Activated B cell treated with CpG ODN at 0.5 μM for 24 hours (primary cell): ENCODE measurements at places on chromosomes 7 and 10.

DNA sequence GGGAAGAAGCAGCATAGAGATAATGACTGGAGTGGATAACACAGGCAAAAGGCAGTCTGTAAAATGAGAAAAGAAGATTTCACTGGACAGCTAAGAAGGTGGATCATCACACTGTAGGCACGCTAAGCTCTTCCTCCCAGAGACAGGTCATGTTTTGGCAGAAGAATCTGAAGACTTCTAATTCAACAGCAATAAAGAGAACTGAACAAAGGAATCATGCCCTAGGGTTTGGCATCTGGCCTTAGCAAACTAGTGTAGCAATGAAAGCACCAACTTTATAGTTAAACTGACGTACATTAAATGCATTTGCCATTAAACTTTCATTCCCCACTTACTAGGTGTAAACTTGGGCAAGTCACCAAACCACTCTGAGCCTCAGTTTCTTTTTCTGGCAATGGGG, 84.4 kb upstream of the SEM1 start:
- DNase-seq, result no peak

- no peak for DNase-seq
These were observed 7.9 kb upstream of the PLEKHS1 start for GRCh38 chr10:113743594-113743993.

DNA sequence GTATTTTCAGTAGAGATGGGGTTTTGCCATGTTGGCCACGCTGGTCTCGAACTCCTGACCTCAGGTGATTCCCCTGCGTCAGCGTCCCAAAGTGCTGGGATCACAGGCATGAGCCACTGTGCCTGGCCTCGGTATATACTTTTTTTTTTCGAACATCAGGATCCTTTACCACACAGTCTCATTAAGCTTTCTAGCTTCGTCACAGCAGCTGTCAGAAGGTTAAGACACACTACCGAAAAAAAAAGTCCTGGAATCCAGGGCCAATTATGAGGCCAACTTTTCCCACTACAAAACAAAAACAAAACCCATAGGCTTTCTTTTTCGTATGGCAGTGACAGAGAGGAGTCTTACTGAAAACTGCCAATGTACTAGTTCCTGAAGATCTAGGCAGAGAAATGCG, 30.7 kb downstream of the ZC3HC1 start:
- DNase-seq, result no peak

DNA sequence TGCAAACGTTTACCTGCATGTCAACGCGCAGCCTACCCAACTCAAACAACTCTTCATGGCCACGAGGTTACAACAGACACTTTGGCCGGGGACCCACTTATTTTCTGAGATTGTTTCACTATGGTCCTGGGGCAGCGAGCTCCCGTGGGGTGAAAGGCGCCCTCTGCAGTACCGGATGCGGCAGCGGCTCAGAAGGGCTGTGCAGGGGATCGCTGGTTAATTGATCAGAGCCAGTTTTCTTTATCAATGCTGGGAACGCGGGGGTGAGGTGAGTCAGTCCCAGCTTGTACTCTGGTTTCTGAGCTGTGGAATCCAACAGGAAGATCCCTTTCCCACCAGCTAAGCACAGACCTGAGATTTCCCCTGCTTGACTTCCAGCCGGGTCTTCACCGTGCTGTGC, 366.5 kb upstream of the KLF6 start:
- DNase-seq, result no peak

- no peak for DNase-seq
These were observed 33.0 kb downstream of the COG5 start for GRCh38 chr7:107530751-107531150.

DNA sequence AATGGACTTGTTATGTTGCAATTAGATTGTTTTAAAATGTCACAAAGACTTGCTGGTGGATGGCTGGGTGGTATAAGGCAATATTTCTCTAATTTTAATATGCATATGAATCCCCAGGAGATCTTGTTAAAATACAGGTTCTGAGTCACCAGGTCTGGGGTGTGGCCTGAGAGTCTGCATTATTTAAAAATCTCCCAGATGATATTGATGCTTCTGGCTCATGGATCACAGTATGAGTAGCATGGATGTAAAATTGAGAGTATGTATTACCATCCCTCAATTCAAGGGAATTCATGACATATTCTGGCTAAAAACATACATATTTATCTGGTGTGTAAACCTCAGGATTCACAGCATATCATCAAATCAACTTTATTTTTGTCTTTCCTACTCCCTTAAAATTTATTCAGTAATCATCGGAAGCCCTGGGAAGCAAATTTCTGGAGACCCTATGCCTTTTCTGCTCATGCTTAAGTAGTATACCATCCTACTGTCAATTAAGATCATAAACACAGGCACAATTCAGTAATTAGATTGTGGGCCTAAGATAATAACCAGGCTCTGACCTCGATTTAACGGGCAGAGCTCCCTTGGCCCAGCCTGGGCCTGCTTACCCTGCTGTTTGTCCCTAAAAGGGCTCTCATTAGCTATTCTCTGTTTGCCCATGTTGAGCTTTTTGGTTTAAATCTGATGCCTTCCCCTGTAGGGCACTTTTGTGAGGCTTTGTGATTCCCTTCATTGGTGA, 29.6 kb upstream of the ICA1 start:
- DNase-seq, result no peak

DNA sequence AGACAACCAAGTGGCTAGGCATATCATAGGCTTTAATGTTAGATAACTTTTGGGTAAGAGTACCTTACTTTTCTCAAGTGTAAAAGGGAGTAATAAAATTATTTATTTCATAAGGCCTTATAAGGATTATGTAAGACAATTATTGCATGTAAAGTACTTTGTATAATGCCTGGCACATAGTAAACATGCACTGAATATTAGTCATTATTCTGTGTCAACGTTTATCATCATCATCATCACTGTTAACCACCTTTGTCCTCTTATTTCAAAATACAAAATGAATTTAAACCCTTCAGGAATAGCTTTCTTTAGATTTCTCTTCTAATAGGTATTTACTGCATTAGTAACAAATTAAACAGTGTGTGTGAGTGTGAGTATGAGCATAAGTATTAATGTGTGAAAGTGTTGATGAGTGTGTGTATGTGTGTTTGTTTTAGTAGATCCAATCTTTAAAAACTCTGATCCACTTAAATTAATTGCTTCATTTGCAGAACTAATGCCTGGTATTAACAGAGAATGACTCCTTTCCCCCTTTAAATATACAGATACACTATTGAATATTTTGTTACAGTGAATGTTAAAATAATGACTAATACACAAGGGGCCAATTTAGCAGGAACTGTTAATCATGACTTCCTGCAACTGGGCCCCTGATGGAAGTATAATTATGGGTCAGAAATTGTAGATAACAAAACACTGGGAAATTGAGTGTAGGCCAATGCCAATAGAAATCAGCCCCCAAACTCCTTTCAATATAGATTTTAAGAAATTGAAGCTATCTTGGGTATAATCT, 213.3 kb upstream of the FZD8 start:
- no peak for DNase-seq

DNA sequence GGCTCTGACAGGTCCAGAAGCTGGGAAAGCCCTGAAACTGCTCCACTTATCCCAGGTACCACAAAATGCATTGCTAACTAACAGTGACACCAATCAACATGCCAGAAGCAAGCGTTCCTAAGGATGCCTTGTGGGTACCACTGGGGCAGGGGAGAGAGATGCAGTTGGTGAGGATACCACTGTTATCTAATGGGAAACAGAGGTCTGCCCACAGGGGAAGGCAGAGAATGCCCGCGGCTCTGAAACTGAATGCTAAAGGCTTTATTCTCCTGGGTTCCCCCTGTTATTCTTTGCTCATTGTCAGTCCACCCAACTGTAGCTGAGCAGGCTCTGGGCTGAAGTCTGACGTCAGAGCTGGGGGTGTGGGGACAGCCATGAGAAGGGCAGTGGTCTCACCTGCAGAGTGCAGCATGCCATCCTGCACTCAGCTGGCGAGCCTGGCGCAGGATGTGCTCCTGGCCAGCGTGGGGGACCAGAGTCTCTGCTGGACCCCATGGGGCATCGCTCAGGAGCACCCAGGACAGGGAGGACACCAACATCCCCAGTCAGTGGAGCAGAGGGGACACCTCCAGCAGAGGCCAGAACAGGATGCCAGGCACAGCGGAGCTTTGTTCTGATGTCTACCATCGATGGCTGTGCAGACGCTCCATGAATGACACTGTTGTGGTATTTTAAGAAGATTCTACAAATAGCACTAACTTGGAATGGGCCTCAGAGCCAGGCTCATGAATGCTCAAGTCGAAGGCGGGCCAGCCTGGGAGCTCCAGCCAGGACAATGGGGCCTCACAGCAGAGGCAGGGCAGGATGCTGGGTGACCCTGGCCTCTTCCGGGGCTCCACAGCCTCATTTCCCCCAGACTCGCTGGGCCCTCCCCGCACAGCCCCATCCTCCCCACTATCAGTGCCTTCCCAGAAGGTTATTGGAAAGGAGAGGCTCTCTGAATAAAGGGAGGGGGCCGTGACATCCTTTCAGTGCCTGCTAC, 95.8 kb downstream of the ARHGAP22 start:
- DNase-seq, result no peak

GRCh38 chr7:112495810-112496462, 15.1 kb downstream of the LSMEM1 start:
- DNase-seq, result no peak

- peak; percentile 67 for DNase-seq
These were observed at the start of gene ALOX5 for GRCh38 chr10:45373576-45374349. TSS of gene ALOX5 (plus strand) at chr10:45374216. CDS start at chr10:45374280, 64 bp downstream.

GRCh38 chr7:44200699-44201461, at the start of gene YKT6:
TSS of gene YKT6 (plus strand) at chr7:44200978. CDS start at chr7:44201136, 158 bp downstream.
- peak; percentile 87 for DNase-seq
